GM03348 (cell line): ENCODE measurements at places on chromosomes 1 and 21.

DNA sequence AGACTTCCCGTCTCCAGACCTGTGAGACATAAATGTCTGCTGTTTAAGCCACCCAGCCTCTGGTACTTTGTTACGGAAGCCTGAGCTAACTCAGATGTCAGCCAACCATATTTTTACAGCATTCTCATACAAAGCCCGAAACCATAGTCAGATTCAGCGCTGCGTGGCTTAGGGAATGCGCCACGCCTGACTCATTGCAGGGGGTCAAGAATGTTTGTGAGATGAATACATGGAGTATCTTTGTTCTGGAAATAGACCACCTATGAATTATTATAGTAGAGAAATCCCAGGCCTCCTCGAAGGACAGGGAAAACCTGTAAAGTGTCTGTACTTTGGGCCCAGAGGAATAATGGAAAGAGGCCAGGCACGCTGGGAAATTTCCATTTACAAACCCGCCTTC lies 434.8 kb downstream of the CAMTA1 start:
- DNase-seq, result no peak

GRCh38 chr1:51421964-51422363 lies 91.6 kb upstream of the TTC39A start:
- peak; percentile 78 for DNase-seq

- DNase-seq, result peak; percentile 40
These were observed 70.3 kb downstream of the SYF2 start for GRCh38 chr1:25161981-25162380.

DNA sequence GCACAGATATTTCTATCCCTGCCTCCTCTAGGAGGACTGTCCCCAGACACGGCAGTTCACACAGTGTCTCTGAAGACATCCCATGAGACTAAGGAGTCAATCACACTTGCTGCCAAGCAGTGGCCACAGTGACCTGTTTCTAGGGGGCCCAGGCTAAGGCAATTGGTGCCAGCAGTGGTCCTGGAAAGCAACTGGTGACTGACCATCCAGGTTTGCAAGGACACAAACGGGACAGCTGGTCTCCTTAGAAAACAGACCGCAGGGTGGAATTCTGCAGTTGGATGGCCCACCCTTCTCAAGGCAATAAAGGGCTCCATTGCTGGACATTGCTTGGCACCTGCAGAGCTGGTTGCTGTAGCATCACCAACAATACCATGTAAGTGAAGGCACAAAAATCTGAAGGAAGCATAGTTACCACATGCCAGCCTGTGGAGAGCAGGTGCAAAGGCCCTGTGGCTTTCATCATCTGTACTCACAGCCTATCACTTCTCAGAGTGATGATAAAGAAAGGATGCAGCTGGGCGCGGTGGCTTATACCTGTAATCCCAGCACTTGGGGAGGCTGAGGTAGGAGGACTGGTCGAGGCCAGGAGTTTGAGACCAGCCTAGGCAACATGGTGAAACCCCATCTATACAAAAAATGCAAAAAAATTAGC lies 81.5 kb downstream of the STUM start:
- DNase-seq, result no peak

DNA sequence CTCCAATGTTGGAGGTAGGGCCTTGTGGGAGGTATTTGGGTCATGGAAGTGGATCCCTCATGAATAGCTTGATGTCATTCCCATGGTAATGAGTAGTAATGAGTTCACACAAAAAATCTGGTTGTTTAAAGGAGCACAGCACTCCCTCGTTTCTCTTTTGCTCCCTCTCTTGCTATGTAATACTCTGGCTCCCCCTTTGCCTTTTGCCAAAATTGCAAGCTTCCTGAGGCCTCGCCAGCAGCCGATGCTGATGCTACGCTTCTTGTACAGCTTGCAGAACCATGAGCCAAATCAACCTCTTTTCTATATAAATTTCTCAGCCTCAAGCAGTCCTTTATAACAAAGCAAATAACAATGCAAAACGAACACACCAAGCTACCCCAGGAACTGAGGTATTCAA lies 80.9 kb downstream of the LHX9 start:
- no peak for DNase-seq

GRCh38 chr1:63603810-63604209 lies 10.6 kb downstream of the PGM1 start:
- no peak for DNase-seq

DNA sequence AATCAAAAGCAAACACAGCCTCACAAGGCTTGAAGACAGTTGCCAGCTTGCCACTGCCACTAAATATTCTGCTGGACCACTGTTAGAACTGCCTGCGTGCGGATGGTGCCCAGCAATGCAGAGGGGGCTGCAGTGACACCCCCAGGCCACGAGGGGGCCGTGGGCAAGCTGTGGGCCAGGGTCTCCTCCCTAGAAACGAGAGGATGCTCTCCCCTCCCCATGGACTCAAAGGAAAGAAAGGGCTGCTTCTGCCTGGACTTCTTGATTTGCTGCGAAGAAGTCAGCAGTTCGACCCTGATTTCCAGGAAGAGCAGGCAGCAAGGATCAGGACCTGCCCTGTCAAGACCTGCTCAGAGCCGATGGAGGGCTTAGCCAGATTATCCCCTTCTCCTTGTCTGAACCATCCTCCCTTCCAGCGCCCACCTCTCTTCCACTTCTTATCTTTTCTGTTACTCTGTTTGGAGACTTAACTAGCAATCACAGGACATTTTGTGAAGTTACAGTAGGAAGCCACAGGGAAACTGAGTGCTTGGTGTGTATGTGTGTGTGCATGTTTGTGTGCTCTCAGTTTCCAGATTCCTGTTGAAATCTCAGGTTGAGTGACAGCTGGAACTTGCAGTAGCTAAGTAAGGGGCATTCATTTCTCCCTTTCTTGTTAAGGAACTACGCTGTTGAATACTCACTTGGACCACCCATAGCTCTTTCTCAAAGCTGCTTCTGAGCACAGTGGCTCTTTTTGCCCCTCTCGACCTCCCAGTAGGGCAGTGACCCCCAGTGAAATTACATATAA lies 2.7 kb downstream of the MAN1C1 start:
- DNase-seq, result peak; percentile 40
